Activated naive CD4-positive, alpha-beta T cell treated with anti-CD3 and anti-CD28 coated beads, Interleukin-2, amount 10 ng/mL, durations not matched to agents 5 hours and 36 hours (primary cell): ENCODE measurements at places on chromosomes 1 and 21. TPM values are rescaled to one million over a fixed set of nuclear protein-coding genes. Genes with fewer than 3 reads are reported as not detected.

Gene RGS18
- total RNA-seq, result not detected

Gene LINGO4
- total RNA-seq, result 0.10 TPM

Gene CATSPERE
- 0.83 TPM for total RNA-seq

Gene ARHGEF10L
- total RNA-seq, result not detected

Gene PGLYRP3
- not detected for total RNA-seq

Gene PRKCZ
- total RNA-seq, result 10.3 TPM

Gene ZNF593OS
- total RNA-seq, result not detected

Gene TRIM58
- total RNA-seq, result 0.53 TPM
